ENCODE measurements at places on chromosomes 6 and 20.

GRCh38 chr20:39605908-39606307 is 643.8 kb downstream of the DHX35 start:
- DNase-seq: peak; percentile 18

DNA sequence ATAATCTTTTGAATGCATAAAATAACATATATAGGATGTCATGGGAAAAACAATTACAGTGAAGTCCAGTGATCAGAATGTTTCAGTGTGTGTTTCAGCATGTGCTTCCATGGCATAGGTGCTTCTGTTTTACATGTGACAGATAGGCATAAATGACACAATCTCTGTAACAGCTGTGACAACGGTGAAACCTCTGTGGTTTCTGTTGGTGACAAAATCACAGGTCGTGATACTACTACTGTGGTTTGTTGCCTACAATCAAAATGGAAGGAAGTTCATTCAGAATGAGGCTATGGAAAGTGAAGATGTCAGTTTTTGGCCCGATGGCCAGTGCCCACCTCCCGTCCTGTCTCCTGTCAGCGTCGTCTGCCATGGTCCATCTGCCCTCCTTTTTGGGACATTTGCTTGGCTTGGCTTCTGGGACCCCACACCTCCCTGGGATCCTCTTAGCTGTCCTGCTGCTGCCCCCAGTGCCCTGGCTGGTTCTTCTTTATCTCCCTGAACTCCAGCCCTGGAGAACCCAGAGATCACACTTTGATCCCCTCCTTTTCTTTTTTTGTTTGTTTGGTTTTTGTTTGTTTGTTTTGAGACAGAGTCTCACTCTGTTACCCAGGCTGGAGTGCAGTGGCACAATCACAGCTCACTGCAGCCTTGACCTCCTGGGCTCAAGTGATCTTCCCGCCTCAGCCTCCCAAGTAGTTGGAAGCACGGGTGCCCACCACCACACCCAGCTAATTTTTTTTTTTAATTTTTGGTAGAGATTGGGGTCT is 79.3 kb upstream of the NAA20 start:
- DNase-seq: no peak

- no peak for DNase-seq
Observed at GRCh38 chr6:105892577-105893262, 193.4 kb upstream of the PRDM1 start.

DNA sequence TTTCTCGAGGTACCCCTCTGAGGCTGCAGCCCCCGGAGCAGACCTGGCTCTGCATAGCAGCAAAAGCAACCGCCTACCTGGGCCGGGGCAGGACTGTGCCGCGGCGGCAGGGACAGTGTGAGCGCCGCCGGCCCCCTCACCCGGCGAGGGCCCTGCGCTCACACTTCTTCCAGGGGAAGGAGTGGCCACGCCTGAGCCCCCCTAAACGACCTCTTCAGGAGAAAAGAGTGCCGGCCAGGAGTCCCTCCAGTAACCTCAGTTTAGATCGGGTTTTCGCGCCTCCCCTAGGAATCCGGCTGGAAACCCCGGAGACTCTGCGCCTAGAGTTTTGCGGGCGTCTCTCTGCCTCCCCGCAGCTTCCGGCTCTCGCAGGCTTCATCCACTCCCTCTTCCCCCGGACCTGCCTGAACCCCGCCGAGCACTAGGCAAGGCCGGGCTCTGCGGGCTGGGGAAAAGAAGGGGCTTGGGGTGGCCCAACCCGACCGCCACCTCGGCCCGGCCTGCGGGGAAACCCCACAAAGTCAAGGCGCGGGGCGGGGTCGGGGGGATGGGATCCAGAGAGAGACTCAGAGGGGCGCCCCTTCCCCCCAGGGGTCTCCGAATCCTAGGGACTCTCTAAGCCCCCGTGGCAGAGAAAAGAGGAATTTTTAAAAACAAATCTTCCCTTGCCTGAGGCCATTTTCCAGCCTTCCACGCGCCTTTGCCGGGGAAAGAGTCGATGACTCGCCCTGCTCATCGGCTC is 558 bp downstream of the LINC00237 start:
- no peak for DNase-seq

DNA sequence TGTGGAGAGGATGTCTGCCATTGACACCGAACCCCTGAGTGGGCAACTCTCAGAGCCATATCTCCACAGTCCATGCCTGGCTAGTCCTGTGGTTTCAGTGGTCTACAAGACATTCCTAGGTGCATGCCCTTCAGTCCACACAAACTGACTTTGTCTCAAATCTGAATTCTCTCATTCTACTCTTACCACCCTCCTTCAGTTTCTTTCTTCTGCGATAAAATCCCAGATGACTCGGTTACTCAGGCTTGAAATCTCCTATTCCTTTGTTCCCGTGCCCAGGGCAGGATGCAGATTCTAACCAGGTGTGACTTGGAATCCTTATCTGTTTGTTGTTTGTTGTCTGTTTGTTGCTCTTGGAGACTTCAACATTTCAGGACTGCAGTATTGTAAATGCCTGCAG is 9.3 kb downstream of the CDS2 start:
- DNase-seq: no peak

GRCh38 chr6:20497216-20498040 is 36.8 kb upstream of the CDKAL1 start:
- DNase-seq: no peak

- no peak for DNase-seq
Observed at GRCh38 chr6:68229566-68229965, 405.5 kb upstream of the ADGRB3 start.
